ENCODE measurements at places on chromosomes 2 and 18.

DNA sequence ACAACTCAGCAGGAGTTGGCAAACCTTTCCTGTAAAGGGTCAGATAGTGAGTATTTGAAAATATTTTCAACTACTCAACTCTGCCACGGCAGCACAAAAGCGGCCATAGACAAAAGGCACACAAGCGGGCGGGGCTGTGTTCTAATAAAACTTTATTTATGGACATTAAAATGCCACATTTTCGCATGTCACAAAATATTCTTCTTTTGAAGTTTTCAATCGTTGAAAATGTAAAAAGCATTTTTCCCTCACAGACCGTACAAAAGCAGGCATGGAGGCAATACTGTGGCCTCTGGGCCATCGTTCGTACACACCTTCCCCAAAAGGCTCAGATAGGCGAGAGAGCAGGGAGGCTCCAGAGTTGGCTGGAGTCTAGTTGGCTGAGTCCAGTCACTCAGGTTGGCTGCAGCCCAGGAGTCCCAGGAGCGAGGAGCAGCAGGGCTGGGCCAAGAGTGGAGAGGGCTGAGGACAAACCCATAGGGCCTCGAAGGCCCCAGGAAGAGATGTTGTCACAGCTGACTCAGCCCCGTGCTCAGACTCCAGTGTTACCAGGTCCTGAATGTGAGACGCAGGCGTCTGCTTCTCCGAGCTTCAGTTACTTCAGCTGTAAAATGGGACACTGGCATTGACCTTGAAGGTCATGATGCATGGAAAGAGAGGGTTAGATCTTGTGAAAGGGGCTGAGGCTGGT, 42.5 kb downstream of the SDC1 start:
- H3K4me3 ChIP-seq = no peak overlapping the region
- no peak overlapping the region for H3K27ac ChIP-seq
- no peak for DNase-seq
- no peaks in the 10 kb centered on the region for H3K36me3 ChIP-seq

DNA sequence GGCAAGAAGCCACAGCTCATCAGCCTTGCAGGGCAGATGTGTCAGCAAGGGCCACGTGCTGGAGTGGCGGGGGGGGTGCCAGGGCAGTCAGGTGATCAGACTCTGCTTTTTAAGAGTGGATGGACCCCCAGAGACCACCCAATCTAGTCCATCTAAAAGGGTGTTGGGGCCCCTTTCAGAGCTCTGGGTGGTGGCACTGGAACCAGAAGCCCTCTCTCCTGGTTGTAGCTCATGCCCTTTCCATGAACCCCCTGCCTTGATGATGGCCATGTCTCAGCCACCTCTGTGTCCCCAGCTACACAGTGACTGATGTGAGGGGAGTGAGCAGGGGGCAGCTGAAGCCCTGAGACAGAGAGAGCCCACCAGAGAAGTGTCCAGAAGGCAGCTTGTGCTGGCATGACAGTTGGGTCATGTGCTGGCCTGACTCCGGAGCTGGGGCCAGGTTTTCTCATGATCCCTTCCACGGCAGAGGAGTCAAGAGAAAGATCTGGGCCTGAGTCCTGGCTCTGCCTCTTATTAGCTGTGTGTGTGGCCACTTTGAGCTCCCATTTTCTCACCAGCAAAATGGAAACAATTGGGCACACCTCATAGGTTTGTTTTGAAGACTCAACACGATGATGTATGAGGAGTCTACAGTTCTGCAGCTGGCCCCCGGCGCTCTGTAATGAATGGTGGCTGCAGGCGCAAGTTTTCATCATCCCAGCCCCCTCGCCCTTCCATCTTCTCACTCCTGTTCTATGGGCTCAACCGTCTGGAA, 195.7 kb downstream of the ZFP36L2 start:
- H3K27ac ChIP-seq = no peak overlapping the region
- DNase-seq = no peak
- H3K4me1 ChIP-seq = peaks cover 8% of the 10 kb centered on the region
- no peaks in the 10 kb centered on the region for H3K36me3 ChIP-seq
- peaks cover 2% of the 10 kb centered on the region for H3K27me3 ChIP-seq

DNA sequence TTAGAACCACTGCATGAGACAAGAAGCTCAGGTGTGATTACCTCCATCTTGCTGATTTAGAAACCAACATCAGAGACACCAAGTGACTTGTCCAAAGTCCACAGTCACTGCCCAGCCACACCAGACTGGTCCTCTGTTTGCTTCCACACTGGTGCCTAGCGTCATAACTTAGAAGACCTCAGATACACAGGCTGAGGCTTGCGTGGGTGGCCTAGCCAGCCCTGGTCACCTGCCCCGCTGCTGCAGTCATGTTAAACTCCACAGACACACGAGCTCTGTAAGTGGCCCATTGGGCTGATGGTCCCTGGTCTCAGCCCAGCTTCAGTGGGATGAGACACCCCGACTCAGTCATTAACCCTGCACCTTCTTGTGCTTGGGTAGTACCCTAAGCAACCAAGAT, 47.1 kb downstream of the CNGA3 start:
- no peak for DNase-seq
- H3K36me3 ChIP-seq = no peaks in the 10 kb centered on the region
- H3K4me3 ChIP-seq = no peak overlapping the region
- no peak overlapping the region for H3K27ac ChIP-seq
- no peaks in the 10 kb centered on the region for H3K4me1 ChIP-seq

DNA sequence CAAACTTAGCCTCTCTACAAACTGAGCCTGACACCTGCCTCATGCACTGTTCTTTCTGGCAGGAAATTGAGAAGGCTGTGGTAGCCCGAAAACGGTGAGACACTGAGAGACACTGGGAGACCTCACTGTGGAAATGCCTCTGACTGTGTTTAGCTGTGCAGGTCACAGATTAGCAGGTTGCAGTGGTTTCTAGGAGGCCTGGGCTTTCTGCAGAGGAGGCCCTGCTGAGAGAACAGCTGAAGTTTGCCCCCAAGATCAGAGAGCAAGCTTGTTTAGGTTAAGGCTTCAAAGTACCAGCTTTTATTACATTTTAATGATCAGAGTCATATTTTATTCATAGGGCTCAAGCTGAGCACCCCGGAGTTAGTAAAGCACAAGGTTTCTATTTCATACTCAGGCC, 68.7 kb upstream of the LYPD6 start:
- H3K27ac ChIP-seq = peak overlapping the region; percentile 60
- H3K27me3 ChIP-seq = no peaks in the 10 kb centered on the region
- no peak for DNase-seq
- peaks cover 3% of the 10 kb centered on the region for H3K36me3 ChIP-seq
- H3K4me3 ChIP-seq = no peak overlapping the region

- H3K27me3 ChIP-seq = no peaks in the 10 kb centered on the region
- H3K4me3 ChIP-seq = no peak overlapping the region
- no peak overlapping the region for H3K27ac ChIP-seq
- DNase-seq = no peak
- no peaks in the 10 kb centered on the region for H3K4me1 ChIP-seq
Measured at GRCh38 chr2:188787021-188787657, 187.0 kb upstream of the COL3A1 start.

DNA sequence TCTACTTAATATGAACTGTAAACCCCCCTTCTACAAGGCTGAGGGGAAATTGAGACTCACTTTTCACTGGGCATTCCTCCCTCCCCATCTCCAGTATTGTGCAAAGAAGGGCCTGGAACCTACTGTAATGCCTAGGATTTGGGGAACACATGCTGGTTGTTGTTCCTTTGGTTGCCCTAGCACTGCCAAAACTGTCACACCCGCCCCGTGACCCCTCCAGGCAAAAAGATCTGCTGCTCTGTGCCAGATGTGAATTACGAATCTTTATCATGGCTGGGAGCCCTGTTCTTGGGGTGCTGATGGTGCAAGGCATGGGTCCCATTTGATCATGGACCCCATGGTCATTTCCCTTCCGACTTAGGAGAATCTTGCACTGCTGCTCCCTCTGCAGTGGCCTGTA, 95.4 kb downstream of the CABLES1 start:
- H3K27ac ChIP-seq = no peak overlapping the region
- H3K4me1 ChIP-seq = peaks cover 3% of the 10 kb centered on the region
- H3K4me3 ChIP-seq = no peak overlapping the region

- peaks cover 26% of the 10 kb centered on the region for H3K27me3 ChIP-seq
- H3K27ac ChIP-seq = peak overlapping the region; percentile 63
- DNase-seq = peak; percentile 24
Measured at GRCh38 chr2:236745420-236746210, 176.0 kb downstream of the ACKR3 start.

DNA sequence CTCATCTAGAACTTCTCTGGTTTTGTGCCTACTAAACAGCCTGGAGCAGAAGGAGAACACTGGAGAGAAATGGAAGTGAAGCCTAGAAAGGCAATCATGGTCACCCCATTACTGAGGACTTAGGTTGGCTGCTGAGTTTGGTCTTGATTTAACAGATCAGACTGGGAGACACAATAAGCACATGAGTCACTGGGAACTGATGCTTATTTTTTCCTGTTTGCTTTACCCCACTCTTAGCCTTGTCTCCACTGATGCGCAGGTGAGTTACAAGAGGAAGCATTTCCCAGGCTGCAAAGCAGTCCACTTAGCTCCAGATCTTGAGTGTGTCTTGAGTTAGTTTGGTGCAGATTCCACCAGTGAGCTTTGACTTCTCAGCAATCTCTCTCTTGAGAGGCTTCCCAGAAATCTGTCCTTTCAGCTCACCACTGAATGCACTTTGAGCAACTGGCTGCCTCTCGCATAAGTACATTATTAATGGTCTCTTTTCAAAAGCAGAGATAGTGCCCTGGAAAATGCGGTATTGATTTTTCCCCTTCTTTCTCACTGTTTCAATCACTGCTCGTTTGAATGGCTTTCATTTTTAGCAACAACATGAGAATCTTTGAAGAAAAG, 390.2 kb upstream of the SETBP1 start:
- no peaks in the 10 kb centered on the region for H3K27me3 ChIP-seq
- peak overlapping the region; percentile 55 for H3K27ac ChIP-seq
- no peak overlapping the region for H3K4me3 ChIP-seq

DNA sequence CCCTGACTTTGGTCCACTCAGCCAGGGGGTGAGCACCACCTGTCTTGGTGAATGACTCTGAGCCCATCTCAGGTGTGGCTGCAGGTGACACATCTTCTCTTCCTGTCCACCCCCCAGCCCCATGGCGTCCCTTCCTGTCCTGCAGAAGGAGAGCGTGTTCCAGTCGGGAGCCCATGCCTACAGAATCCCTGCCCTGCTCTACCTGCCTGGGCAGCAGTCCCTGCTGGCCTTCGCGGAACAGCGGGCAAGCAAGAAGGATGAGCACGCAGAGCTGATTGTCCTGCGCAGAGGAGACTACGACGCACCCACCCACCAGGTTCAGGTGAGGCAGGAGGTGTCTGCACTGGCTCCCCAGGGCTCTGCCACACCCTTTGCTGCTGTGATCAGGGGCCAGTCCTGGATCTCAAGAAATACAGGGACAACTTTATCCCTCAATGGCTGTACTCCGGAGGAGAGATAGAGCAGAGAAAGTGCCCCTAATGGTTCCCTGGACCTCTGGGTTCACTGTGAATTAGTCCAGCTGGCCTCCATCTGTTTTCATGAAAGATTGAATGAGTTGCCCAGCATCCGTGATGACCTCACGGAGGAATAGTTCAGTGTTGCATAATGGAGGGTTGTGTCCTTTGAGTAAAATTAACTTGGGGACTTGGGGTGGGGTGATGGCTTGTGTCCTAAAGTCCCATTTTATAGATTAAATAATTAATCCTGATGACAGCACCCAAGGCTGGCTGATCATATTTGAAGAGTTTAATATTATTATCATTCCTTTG, at the start of gene NEU2:
Gene NEU2 (plus strand): TSS at position 122 of the 770 bp plus-strand sequence. CDS start 0 bp downstream, at position 122.
- no peaks in the 10 kb centered on the region for H3K27me3 ChIP-seq
- H3K36me3 ChIP-seq = no peaks in the 10 kb centered on the region
- no peak within 1 kb of the TSS for H3K4me3 ChIP-seq
- H3K4me1 ChIP-seq = no peaks in the 10 kb centered on the region

- H3K4me1 ChIP-seq = peaks cover 2% of the 10 kb centered on the region
- H3K27me3 ChIP-seq = no peaks in the 10 kb centered on the region
- H3K36me3 ChIP-seq = peaks cover 3% of the 10 kb centered on the region
- DNase-seq = no peak
- no peak overlapping the region for H3K4me3 ChIP-seq
- H3K27ac ChIP-seq = no peak overlapping the region
Measured at GRCh38 chr2:67516362-67516761, 119.2 kb downstream of the ETAA1 start.

DNA sequence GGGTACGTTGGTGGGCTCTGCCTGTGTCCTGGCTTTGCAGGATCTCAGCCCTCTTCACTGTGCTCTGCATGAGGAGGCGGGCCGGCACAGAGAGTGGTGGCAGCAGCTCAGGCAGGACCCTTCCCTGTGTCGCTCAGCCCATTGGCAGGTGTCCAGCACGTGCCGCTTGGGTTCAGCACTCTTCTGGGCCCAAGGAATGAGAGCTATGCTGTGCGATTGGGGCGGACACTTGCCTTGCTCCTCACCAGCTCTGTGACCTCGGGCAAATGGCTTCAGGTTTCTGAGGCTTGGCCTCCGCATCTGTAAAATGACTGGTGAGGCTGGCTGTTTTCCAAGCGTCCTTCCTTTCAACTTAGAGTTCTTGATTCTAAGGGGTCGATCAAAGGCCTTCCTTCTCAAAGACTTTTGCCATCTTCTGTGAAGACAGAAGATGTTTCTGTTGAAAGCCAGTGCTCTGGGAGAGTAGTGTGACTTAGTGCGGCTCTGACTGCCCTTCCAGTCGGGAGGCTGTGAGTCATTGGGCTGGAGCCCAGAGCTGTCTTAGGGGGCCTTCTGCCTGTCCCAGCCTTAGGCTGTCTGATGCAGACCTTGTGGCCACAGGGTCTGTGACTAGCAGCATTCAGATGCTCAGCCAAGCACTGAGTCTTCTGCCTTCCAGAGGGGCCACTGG, 35.6 kb downstream of the GLI2 start:
- H3K4me3 ChIP-seq = no peak overlapping the region
- H3K27ac ChIP-seq = no peak overlapping the region
- peaks cover under 1% of the 10 kb centered on the region for H3K4me1 ChIP-seq
- H3K36me3 ChIP-seq = no peaks in the 10 kb centered on the region

Data from progenitor cell of endocrine pancreas (in vitro differentiated cells).